GM12878 (cell line): ENCODE measurements at places on chromosomes 4 and X.
A peak's percentile ranks its signal among the peaks of the same experiment; 100 is the strongest.

DNA sequence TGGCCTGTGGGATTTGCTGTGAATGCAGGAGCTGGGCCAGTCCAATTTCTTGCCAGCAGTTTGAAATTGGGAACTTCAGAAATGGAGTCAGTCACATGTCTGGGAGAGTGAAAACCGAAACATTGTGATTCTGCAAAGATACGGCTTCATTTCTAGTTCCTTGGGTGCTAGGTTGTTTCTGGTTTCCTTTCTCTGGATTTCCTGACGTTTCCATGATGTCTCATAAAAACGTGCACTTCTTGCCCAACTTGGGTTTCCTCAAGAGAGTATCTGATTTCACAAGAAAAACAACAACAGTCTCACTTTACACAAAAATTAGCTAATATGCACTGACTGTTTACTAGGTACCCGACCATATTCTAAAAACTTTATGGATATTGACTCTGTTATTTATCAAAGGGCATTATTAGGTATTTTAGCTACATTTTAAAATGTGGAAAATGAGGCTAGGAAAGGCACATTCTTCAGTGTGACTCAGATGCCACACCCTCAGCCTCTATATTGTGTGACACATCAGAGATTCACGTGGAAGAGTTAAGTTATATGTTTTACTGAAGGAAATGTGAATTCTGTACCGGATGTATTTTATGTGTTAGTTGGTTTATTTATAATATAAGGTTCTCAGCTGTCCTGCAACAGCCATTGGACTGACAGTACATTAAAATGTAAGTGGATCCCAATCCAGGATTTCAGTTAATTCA is 225.0 kb upstream of the PUDP start:
- no peaks in the 10 kb centered on the region for H3K36me3 ChIP-seq
- DNase-seq: no peak
- H3K4me3 ChIP-seq: no peak overlapping the region
- no peaks in the 10 kb centered on the region for H3K4me1 ChIP-seq
- no peaks in the 10 kb centered on the region for H3K27me3 ChIP-seq

DNA sequence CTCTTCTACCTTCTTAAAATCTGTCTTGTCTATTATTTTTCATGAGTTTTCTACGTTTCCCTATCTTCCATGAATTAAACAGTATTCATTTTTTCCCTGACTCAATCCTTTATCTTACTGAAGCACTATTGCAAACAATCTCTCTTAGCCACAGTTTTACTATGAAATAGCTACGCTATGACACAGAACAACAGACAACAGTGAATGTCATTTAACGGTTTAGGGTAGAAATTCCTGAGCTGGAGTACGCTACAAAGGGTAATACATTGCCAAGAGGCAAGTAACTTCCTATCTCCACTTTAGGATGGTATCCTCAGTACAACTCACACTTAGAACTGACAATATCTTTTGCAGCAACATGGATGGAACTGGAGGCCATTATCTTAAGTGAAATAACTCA is 552.6 kb downstream of the INPP4B start:
- no peaks in the 10 kb centered on the region for H3K27me3 ChIP-seq
- H3K4me3 ChIP-seq: no peak overlapping the region
- DNase-seq: no peak

DNA sequence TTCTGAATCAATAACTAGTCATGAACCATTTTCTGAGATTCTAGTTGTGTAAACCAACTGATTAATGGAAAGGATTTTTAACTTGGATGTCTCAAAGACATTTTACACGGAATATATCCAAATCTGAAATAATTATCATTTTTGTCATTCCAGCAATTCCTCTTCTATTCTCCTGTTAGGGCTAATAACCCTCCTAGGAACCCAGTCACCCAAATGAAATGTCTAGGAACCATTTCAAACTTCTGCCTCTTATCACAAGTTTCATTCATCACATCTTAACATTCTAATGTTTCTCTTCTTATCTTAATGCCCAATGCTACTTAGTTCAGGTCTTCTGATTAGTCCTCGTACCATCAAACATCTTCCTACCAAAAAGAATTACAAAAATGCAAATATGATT is 639.8 kb downstream of the DMD start:
- no peak overlapping the region for H3K4me3 ChIP-seq
- no peak overlapping the region for H3K27ac ChIP-seq
- H3K36me3 ChIP-seq: no peaks in the 10 kb centered on the region
- DNase-seq: no peak

GRCh38 chrX:3520982-3521381 is 174.5 kb upstream of the MXRA5 start:
- no peaks in the 10 kb centered on the region for H3K36me3 ChIP-seq
- H3K4me3 ChIP-seq: no peak overlapping the region
- no peak overlapping the region for H3K27ac ChIP-seq
- H3K27me3 ChIP-seq: no peaks in the 10 kb centered on the region
- DNase-seq: no peak
- H3K4me1 ChIP-seq: no peaks in the 10 kb centered on the region

DNA sequence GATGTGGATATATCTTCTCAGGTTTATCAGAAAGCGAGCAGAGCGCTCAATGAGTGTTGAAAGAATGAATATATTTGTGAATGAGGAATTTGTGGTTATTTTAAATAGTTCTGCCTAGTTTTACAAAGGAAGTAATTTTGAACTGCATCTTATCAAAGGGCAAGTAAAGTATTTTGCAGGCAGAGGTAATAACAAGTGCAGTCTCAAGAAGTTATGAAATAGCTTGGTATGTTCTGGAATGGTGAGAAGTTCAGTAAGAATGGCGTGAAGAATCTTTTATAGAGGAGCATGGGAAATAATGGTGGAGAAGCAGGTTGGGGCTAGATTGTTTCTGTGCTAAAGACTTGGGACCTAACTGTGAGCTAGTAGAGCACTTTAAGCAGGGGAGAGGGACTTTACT is 10.9 kb downstream of the TMA16 start:
- no peak overlapping the region for H3K27ac ChIP-seq
- H3K36me3 ChIP-seq: peaks cover 4% of the 10 kb centered on the region
- DNase-seq: no peak
- H3K27me3 ChIP-seq: no peaks in the 10 kb centered on the region

DNA sequence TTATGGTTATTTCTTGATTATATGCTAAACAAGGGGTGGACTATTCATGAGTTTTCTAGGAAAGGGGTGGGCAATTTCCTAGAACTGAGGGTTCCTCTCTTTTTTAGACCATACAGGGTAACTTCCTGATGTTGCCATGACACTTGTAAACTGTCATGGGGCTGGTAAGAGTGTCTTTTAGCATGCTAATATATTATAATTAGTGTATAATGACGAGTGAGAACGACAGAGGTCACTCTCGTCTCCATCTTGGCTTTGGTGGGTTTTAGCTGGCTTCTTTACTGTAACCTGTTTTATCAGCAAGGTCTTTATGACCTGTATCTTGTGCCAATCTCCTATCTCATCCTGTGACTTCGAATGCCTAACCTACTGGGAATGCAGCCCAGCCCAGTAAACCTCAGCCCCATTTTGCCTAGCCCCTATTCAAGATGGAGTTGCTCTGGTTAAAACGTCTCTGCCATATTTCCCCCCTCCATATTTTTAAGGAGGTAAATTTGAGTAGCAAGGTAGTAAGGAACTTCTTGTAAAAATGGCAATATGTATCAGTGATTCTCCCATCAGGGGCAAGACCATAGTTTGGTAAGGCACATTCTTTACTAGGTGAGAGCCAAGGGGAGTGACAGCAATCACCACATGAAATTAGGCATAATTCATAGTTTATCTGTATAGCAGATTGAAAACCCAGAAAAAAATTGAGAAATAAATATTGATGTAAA is 2.6 kb downstream of the CXCL2 start:
- DNase-seq: no peak
- H3K27me3 ChIP-seq: peaks cover 14% of the 10 kb centered on the region
- no peaks in the 10 kb centered on the region for H3K36me3 ChIP-seq

- no peak for DNase-seq
- H3K27ac ChIP-seq: no peak overlapping the region
- H3K36me3 ChIP-seq: no peaks in the 10 kb centered on the region
- no peaks in the 10 kb centered on the region for H3K27me3 ChIP-seq
Measured at GRCh38 chr4:89379511-89380044, 72.0 kb upstream of the GPRIN3 start.

GRCh38 chrX:29447867-29448266 is 767.5 kb upstream of the MAGEB2 start:
- H3K4me1 ChIP-seq: no peaks in the 10 kb centered on the region
- no peaks in the 10 kb centered on the region for H3K36me3 ChIP-seq
- no peak overlapping the region for H3K4me3 ChIP-seq

GRCh38 chrX:9851890-9852289 is 65.7 kb downstream of the SHROOM2 start:
- H3K27me3 ChIP-seq: no peaks in the 10 kb centered on the region
- H3K4me3 ChIP-seq: no peak overlapping the region
- H3K4me1 ChIP-seq: no peaks in the 10 kb centered on the region
- H3K27ac ChIP-seq: no peak overlapping the region
- DNase-seq: no peak

DNA sequence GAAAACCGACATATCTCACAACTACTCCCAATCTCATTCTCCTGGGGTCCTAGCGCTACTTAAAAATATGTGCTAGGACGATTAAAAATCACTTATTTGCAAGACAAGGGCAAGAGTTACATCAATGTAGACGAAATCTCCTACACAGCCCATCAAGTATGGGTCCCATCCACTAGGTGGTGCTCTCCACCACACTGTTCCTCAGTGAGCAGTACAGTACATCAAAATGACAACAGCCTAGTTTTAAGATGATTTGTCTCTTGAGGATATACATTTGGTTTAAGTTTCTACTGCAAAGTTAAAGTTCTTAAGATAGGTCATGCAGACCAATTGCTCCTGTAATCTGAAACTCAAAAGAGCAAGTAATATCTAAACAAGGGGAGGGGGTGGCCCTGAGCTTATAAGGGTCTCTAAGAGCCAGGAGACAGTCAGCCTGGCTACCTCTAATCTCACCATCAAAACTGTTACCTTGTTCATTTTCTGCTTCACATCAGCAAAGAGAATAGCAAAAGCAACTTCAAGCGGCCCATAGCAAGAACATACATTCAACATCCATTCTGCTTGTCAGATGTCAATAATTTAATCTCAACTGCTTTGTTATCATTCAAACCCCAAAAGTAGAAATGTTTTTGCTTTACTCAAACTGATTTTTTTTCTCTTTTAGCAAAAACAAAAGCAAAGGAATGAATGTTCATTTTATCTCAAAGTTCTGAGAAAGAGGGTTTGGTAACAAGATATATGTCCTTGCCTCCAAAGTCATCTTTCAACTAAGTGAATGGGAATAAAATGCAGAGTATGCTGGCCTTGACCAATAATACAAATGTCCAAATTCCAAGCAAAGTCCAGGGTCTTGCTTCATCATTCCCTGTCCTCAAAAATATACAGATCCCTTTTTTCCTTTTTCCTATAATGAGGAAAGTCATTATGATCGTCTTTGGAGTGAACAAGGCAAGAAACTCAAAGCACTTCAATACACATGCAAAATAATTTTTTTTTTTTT is 53.1 kb downstream of the STX18 start:
- 0 out of 2 replicates have a peak overlapping the region, but pooled peaks have one; percentile 9 for H3K27ac ChIP-seq
- H3K27me3 ChIP-seq: no peaks in the 10 kb centered on the region
- H3K4me1 ChIP-seq: peaks cover 23% of the 10 kb centered on the region; the same call in 1 of the 2 replicates
- no peaks in the 10 kb centered on the region for H3K36me3 ChIP-seq

- no peak overlapping the region for H3K27ac ChIP-seq
- no peak for DNase-seq
- H3K4me3 ChIP-seq: no peak overlapping the region
- H3K4me1 ChIP-seq: peaks cover 3% of the 10 kb centered on the region
- no peaks in the 10 kb centered on the region for H3K36me3 ChIP-seq
Measured at GRCh38 chr4:122798101-122798500, 28.5 kb upstream of the FGF2 start.

GRCh38 chr4:24921491-24921890 is 8.6 kb upstream of the CCDC149 start:
- no peak overlapping the region for H3K27ac ChIP-seq
- no peaks in the 10 kb centered on the region for H3K36me3 ChIP-seq
- no peaks in the 10 kb centered on the region for H3K4me1 ChIP-seq
- H3K4me3 ChIP-seq: no peak overlapping the region
- no peak for DNase-seq

- DNase-seq: no peak
- H3K4me1 ChIP-seq: no peaks in the 10 kb centered on the region
- H3K27me3 ChIP-seq: no peaks in the 10 kb centered on the region
- H3K27ac ChIP-seq: no peak overlapping the region
- H3K4me3 ChIP-seq: no peak overlapping the region
- no peaks in the 10 kb centered on the region for H3K36me3 ChIP-seq
Measured at GRCh38 chrX:135383249-135383648, 38.5 kb upstream of the SMIM10L2A start.

GRCh38 chrX:9164086-9164485 is 130.2 kb upstream of the FAM9B start:
- H3K4me1 ChIP-seq: no peaks in the 10 kb centered on the region
- no peak overlapping the region for H3K27ac ChIP-seq
- H3K4me3 ChIP-seq: no peak overlapping the region
- no peak for DNase-seq
- H3K36me3 ChIP-seq: no peaks in the 10 kb centered on the region

DNA sequence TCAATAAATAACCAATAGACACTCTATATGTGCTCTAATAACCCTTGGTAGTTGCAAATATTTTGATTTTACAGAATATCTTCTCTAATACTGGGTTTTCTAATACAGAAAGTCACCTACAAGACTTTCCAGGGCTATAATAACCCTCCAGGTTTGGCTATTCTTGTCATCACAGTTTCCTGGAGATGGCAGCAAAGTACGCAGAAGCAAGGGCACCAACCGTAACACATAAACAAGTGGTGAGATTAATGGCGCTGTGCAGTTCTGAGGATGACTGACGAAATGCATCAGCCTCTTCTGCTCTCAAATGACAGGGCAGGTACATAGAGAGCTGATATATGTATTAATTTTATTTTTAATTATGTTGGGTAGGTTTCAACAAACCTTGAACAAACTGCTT is 122.4 kb downstream of the C4orf33 start:
- no peaks in the 10 kb centered on the region for H3K4me1 ChIP-seq
- H3K36me3 ChIP-seq: no peaks in the 10 kb centered on the region
- H3K27me3 ChIP-seq: no peaks in the 10 kb centered on the region

DNA sequence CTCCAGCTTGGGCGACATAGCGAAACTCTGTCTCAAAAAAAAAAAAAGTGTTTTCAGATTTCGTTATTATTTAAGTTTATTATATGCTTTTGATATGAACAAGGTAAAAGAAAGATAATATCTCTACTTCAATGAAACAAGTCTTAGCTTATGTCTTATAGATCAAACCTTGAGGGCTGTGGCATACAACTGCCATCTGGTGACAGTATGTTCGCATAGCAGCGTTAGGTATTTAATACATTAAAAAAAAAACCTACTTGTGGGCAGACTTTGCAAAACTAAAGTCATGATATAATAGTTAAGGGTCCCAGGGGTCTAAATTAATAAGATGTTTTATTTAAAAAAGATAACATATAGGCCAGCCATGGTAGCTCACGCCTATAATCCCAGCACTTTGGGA is 161.2 kb upstream of the AMOT start:
- H3K27ac ChIP-seq: no peak overlapping the region
- no peaks in the 10 kb centered on the region for H3K4me1 ChIP-seq
- H3K4me3 ChIP-seq: no peak overlapping the region

DNA sequence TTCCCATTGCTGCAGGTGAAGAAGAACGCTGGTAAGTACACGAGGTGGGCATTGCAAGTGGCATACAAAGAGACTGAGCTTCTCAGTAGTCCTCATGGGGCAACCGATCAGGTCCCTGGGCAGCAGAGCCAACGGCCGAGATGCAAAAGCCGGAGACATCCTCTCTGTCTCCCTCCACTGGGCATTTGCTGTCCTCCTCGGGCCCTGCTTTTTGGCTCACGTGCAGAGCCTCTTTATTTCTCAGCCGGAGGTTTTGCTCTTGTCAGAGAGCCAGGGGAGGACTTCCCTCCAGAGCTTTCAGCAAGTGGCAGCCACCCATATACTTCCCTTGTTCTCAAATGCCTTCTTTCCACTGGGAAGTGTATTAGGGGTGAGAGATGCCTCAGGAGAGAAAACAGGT is 18.0 kb downstream of the STARD8 start:
- no peak for DNase-seq
- H3K27ac ChIP-seq: no peak overlapping the region
- no peaks in the 10 kb centered on the region for H3K4me1 ChIP-seq
- H3K36me3 ChIP-seq: no peaks in the 10 kb centered on the region
- no peaks in the 10 kb centered on the region for H3K27me3 ChIP-seq
